ENCODE measurements at places on chromosomes 2 and 18.

DNA sequence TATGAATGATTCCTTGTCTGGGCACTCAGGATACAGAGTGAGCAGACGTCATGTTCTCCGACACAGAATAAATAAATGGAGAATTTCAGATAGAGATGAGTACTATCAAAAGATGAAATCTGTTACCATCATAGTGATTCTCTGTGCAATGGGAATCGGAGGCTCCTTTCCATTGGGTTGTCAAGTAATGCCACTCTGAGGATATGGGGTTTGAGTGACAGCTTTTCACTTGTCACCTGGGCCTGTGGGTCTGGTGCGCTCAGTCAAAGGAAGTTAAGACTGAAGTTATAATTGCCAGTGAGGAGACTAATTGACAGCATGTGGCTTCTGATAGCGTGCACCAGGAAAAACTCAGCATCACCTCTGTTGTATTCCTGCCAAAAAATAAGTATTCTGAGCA lies 387.2 kb downstream of the SOX11 start:
- no peak for DNase-seq

- DNase-seq: no peak
Measured at GRCh38 chr2:86237172-86237571, 37.9 kb downstream of the MRPL35 start.

DNA sequence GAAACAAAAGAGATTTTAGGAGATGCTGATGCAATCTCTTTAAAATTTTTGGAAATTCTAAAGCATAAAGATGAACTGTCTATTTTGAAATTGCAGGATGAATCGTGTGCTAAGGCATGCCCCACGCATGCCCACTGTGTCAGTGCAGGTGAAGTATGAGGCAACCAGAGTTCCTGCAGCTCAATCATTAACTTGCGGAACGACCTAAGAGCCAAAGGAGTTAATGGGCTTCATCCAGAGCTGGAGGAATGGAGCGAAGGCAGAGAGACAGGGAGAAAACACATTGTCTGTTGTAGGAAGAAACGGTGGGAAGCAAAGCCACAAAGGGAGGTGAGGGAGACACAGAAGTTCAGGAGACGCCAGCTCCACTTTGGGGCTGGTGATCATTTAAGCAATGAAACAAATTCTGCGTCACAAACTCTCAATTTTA lies 265.2 kb downstream of the CCDC85A start:
- DNase-seq: no peak

GRCh38 chr2:238808761-238809160 lies 39.1 kb upstream of the TWIST2 start:
- DNase-seq: no peak

- no peak for DNase-seq
Measured at GRCh38 chr2:85958731-85959130, 69.9 kb upstream of the ST3GAL5 start.

DNA sequence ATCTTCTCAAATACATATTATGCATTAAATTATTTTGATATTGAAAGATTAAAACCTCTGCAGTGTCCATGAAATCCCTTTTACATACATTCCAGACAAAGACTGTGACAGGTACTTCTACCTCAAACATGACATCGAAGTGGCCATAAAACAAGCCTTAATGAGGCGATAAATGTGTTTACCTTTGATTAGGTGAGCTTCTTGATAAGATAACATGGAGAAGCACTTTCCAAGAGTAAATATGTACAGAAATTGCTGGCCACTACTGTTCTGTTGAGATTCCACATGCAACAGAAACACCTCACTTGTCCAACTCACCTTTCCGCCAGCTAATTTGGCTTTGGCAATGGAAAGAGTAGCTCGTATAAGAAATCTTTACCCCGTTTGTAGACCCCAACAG lies 55.2 kb downstream of the ZEB2 start:
- no peak for DNase-seq

GRCh38 chr2:205675861-205676516 lies 6.3 kb upstream of the NRP2 start:
- no peak for DNase-seq

GRCh38 chr2:10579441-10579840 lies 110.3 kb downstream of the NOL10 start:
- no peak for DNase-seq

DNA sequence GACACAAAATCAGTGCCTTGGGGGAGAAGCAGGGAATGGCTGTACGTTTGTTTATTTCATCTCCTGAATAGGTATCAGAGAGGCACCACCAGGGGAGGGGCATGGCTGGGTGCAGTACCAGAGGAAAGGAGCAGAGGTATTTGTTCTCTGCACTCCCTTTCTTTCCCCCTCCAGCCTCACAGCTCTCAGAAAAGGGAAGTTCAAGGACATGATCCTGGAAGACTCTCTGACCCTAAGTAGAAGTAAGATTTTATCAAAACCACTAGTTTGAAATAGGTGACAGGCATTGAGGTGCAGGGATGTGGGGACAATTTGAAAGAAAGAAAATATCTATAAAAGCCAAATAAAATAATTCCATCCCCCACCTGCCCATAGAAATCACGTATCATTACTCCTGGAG lies 136.5 kb downstream of the LRRTM1 start:
- DNase-seq: no peak

GRCh38 chr2:143440411-143441012 lies 311.3 kb downstream of the ARHGAP15 start:
- DNase-seq: no peak

DNA sequence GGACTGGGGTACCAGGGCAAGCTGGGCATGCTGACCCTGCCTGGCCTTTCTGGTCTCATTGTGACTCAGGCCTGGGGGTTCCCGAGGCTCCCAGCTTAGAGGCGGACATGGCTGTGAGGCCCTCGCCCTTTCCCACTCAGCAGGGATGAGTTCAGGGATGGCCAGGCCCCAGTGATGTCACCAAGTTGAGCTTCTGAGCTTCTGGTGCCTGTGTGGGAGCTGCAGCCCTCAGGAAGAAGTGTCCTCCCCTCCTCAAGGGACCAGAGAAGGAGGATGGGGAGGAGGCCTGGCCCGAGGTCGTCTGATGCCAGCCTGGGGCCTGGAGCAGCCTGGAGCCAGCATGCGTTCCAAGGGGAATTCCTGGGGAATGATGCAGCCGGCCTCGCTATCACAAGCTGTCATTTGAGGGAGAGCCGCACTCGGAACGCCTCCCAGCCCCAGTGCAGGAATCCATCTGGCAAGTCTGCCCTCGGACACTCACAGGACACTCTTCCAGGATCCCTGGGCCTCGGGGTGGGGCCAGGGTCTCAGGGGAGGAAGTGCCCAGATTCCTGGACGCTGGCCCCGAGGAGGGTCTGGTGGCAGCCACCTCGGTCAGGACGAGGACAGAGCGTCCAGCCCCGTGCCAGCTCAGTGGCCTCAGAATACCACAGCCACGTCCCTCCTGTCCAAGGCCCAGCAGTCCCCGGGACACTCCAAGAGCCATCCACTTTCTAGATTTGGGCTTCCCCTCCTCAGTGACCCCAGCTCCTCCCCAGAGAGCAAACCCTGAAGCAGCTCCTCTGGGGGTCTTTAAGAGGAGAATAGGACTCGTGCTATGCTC lies 61.2 kb upstream of the GPC1 start:
- DNase-seq: no peak

DNA sequence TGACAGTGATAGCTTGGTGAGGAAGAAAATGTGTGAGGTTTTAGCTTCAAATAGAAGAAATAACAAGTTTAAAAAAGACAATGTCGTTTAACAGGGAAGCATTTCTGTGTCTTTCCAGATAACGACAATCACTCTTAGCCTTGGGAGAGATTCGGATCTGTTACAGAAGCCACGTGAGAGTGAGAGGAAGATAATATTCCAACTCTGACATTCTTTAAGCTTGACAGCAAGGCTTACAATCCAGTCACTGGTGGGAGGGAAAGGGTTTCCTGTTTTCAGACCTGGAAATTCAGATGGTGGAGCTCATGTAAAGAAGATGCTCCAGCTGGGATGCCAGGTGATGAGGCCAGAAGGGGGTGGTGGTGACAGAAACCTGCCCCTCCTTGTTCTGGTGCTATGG lies 30.8 kb downstream of the FBXO48 start:
- no peak for DNase-seq

DNA sequence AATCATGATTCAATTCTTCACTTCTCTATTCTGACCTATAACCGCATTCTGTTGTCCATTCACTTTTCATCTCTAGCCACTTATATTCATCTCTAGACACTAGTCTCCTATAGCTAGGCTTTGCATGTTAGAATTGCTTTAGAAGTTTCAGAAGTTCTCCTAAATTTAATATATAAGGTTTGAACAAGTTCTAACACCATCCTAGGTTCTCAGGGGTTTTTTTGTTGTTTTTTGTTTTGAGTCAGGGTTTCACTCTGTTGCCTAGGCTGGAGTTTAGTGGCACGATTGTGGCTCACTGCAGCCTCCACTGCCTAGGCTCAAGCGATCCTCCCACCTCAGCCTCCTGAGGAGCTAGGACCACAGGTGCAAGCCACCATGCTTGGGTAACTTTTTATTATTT lies 19.9 kb downstream of the WDSUB1 start:
- no peak for DNase-seq

DNA sequence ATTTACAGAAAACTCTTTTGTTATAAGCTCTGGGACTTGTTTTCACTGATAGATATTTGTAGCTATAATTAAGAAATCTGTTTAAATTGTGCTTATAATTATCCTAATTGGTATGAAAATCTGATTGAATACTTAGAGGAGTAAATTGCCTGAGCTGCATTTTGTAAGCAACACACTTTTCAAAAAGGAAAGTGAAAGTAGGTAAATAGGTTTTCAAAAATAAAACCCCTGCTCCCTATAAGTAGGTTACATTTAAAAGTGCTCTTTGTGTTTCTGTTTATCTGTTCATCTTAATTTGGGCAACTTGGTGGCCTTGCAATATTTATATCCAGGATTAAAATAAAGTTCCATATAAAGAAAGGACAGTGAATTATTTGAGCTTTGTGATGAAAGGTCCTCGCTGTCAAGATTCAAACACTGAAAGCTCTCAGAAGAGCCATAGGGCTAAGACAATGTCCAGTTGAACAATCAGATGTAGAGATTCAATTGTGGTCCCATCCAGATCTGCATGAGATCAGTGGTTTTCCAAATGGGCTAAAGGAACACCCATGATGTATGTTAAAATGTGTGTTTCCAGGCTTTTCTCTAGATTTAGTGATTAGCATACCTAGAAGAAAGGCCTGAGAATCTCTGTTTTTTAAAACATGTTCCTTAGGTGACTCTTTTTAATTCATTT lies 371.6 kb downstream of the RPRM start:
- DNase-seq: no peak

- DNase-seq: no peak
Measured at GRCh38 chr18:21741562-21742314, 1.1 kb downstream of the MIB1 start.

GRCh38 chr2:55168221-55169154 lies 63.6 kb downstream of the CLHC1 start:
- DNase-seq: no peak

GRCh38 chr2:201327678-201328077 lies 29.5 kb downstream of the FLACC1 start:
- no peak for DNase-seq

DNA sequence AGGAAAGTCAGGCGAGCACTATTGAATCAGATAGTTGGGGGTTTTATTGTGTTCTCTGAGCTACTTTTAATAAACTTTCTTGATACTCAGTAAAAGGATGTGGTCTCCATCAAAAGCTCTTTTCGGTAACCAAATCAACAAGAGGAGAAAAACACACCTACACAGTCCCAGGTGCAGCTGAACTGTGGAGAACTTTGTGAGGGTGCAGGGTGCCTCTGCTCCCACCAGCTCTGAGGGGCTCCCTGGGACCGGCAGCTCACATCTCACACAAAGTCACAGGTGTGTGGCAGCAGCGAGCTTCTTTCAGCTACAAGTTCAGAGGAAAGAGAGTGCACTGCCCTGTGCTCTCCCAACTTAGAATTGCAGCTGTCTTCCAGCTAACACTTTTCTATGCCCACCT lies 650.4 kb downstream of the RNF144A start:
- no peak for DNase-seq

GRCh38 chr2:197369933-197370320 lies 59.3 kb upstream of the ANKRD44 start:
- DNase-seq: no peak

DNA sequence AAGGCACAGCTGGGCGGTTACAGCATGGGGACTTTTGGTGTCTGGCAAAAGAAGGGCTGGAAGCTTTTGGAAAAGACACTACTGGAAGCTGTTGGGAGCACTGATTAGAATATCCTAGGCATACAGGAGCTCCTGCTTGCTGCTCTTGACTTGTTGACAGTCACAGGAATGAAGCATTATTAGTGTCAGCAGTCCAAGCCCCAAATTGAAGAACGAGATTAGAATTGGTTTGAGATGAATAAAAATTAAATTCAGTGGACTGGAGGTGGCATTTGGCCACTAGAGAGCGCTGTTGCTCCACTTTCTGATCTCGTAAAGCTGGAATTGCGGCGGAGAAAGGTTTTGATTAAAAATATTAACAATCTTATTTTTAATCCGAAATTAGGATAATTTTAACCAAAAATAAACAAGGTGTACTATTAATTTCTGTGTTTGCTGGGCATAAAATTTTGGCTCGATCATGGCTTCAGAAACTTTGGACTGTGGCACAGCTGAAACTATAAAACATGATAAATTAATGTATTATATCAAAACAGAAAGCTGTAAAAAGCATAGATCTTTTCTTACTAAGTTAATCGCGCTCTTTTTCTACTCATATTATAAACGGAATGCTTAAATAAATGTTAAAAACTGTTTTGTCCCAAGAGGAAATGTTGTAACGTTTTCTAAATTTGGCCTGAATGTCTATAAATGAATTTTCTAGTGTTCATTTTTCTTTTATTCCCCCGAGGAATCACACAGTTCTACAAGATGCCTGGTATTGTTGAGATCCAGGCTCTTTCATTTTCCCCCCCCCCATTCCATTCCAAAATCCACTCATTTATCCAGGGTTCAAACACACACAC lies 2.4 kb upstream of the HOXD8 start:
- peak; percentile 86 for DNase-seq

GRCh38 chr18:78701771-78702396 lies 277.7 kb upstream of the SALL3 start:
- DNase-seq: no peak

DNA sequence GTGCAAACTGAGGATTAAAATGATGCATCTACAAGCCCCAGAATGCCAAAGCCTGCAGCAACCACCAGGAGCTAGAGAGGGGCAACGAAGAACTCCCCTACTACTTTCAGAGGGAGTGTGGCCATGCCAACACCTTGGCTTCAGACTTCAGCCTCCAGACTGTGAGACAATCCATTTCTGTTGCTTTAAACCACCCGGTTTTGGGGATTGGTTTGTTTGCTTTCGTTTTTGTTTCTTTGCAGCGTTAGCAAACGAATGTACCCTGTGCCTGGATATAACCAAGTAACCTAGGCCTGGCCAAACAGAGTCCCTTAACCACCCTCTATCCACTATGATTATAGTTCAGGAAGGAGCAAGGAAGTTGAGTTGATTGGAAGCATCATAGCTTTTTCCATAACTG lies 171.2 kb upstream of the NCK2 start:
- DNase-seq: no peak

DNA sequence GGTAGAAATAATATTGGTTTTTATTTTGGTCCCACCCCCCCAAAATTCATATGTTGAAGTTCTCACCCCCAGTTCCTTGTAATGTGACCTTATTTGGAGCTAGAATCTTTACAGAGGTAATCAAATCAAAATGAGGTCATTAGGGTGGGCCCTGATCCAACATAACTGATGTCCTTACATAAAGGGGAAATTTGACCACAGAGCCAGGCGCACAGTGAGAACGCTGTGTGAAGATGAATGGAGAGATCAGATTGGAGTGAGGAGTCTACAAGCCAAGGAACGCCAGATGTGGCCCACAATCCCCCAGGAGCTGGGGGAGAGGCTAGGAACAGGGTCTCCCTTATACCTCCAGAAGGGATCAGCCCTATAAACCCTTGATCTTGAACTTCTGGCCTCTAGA lies 31.6 kb upstream of the TRIB2 start:
- no peak for DNase-seq
